ENCODE measurements at places on chromosomes 7 and 10.

DNA sequence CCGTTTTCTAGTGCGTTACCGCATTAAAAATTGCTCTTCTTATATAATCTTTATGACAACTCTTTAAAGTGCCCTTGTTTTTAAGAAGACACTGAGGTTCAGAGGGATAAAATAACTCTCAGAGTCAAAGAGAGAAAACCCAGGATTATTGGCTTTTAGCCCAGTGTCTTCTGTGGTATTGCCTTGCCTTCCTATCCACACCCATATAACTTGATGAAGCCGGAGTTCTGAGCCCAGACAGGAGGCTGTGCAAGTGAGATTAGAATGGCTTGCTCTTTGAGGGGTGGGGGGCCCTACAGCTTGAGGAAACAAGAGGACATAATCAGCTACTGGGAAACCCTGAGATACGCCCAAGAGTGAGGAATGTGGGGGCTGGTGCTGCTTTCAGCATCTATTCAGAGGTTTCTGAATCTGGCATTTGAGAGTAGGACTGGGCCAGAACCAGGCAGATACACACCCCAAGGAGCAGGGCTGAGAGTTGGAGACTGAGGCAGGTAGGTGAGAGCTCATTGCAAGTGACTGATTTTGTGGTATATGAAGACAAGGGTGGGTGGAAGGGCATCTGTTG lies 2.3 kb downstream of the PRXL2A start:
- no peak for DNase-seq

DNA sequence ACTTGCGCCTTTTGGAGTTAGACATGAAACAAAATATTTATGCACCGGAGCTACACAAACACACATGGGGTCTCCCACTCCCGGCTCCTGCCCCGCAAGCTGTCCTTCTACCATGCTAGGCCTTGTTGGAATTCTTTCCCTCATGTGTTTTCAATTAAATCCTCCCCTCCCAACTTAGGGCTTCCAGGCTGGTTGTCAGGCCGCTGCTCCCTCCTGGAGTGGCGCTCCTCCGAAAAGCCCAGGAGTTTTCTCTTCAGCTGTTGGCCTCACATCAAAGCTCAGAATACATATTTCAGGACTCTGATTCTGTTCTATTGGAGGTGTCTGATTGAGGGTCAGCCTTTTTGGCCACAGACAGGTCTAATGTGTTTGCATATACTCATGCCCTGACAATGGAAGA lies 113.3 kb downstream of the FANK1 start:
- no peak for DNase-seq

DNA sequence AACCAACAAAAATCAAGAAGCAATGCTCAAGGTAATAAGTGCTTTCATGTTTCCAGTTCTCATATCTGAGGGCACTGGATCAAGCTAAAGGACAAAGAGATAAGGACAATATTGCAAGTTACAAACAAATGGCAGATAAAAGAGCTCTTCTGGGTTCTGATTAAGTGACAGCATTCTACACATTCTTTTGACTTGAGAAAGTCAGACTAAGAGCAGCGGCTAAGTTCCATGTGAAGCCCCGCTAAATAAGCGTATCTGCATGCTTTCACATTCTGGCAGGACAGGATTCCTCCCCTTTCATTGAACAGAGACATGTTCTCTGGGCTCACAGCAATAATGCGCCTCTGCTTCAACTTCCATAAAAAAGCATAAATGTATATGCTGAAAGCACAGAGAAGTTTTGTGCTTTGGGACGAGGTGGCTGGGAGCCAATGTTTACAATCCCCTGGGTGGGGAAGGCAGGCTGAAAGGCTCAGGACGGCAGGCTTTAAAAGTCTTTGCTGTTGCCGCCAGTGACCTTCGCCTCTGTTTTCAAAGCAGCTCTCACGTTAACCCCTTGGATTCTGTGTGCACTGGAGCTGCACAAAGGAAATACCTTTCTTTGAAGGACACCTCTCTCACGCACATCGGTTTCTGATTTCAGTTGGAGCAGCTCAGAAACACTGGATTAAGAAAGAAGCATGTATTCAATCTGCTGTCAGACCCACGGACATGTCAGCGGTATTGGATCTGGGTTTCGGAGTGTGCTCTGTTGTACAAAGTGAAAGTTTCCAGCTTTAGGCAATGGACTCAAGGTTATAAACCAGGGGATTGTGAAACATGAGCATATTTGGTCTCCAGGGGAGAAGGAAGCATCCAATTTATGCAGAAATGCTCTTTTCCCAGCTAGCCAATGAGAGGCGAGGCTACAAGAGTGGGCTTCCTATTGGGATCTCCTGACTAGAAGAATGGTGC lies 105.4 kb upstream of the FAM133B start:
- DNase-seq: peak; percentile 76

DNA sequence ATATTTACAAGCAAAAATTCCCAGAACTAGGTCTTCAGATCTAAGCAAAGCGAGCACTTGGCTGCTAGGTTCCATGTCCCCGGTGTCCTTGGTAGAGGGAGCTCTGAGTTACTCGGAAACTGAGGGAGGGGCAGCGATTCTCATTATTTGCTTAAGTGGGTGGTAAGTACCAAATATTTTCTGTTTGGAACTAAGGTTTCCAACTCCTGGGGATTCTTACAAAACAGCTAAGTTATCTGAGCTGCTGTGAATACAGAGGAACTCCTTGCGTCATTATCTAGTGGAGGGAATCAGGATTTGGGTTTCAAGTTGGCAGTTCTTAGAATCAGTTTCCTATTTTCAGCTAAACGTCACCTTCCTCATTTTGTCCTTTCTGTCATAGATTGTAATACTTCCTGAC lies 76.8 kb upstream of the IKZF1 start:
- no peak for DNase-seq

- no peak for DNase-seq
Measured at GRCh38 chr7:19109000-19109946, 8.2 kb downstream of the TWIST1 start.

- no peak for DNase-seq
Measured at GRCh38 chr7:3089493-3089892, 45.8 kb upstream of the CARD11 start.

- DNase-seq: no peak
Measured at GRCh38 chr10:89252225-89252585, 630 bp upstream of the LIPA start.

DNA sequence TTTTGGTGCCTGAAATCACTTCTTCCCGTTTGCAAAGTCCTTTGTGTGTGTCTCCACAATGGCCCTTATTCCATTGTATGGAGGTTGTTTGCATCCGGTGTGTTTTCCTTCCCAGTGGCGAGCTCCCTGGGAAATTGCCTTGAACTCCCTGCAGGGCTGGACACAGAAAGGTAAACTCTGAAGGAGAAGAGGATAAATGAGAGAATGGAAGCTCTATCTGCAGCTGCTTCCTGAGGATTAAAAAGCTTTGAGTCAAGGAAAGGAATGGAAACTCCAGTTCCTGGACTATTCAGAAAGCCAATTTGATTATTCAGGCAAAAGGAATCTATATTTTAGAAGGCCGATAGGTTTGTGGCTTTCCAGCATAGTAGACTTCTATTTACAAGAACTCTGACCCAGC lies 4.4 kb upstream of the GRK5 start:
- peak; percentile 44 for DNase-seq

DNA sequence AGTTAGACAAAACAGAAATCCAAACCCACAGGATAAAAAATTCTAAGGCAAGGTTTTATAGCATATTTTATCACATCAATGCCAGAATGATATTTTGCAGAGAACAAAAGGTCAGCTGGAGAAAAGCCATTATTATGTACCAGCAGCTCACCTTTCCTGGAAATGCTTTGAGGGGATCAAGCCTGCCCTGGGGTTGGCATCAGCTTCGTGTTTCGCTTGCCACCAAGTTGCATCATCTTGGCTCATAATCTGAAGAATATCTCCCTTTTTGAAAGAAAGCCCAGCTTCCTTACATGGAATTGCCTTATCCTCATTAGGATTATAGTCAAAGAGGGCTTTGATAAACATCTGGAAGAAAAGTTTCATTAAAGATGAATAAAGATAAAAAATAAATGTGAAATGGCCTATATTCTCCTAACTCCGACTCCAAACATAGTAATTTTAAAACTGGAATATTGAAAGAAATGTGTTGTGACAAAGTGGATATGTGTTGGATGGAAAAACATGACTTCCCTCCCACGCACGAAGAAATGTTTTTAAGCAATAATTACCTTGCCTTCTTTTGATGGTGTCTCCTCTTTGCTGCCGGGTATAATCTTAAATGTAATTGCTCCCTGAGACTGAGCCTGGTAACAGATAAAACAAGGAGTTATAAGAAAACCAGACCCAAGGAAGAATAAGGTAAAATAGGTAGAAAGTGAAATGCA lies 121.3 kb upstream of the ODAD2 start:
- DNase-seq: no peak

DNA sequence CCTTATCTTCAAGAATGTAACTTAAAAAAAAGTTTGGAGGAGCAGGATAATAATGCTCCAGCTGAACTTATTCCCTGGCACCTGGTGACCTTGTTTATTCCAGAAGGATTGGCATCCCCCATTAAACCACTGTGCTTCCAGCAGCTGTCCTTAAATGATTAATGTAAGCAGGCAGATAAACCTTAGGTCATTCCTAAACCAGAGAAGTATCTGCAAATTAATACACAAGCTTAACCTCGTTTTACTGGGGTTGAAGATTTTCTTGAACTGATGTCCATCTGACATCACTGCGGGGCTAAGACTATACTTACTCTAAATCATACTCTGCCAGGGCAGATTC lies 116.1 kb upstream of the PALS2 start:
- no peak for DNase-seq

- DNase-seq: no peak
Measured at GRCh38 chr10:101493782-101494281, 94.2 kb downstream of the POLL start.

GRCh38 chr7:4828720-4829383 lies 33.0 kb downstream of the PAPOLB start:
- no peak for DNase-seq

GRCh38 chr10:16816171-16816570 lies 1.1 kb downstream of the RSU1 start:
- DNase-seq: peak; percentile 5

- DNase-seq: peak; percentile 69
Measured at GRCh38 chr10:5293691-5294550, 70.8 kb upstream of the UCN3 start.

- no peak for DNase-seq
Measured at GRCh38 chr7:29243910-29244655, 49.5 kb downstream of the CHN2 start.

GRCh38 chr7:112005205-112005775 lies 200.9 kb downstream of the DOCK4 start:
- DNase-seq: no peak

DNA sequence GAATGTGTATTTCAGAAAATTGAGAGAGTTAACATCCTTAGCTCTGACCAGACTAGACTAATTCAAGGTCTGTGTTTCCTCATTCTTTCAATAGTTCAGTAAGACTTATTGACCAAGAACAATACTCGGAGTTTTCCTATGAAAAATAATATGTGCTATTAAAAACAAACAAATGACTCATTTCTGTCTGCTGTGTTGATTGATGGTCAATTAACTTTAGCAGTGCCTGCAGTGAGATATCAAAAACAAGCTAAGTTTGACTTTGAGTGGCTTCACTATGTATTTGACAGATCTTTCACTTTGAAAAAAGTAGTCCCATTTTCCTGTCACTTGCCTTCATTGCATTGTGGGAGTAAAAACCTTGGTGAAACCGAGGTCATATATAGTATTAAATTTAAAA lies 91.0 kb downstream of the GNAT3 start:
- DNase-seq: no peak

DNA sequence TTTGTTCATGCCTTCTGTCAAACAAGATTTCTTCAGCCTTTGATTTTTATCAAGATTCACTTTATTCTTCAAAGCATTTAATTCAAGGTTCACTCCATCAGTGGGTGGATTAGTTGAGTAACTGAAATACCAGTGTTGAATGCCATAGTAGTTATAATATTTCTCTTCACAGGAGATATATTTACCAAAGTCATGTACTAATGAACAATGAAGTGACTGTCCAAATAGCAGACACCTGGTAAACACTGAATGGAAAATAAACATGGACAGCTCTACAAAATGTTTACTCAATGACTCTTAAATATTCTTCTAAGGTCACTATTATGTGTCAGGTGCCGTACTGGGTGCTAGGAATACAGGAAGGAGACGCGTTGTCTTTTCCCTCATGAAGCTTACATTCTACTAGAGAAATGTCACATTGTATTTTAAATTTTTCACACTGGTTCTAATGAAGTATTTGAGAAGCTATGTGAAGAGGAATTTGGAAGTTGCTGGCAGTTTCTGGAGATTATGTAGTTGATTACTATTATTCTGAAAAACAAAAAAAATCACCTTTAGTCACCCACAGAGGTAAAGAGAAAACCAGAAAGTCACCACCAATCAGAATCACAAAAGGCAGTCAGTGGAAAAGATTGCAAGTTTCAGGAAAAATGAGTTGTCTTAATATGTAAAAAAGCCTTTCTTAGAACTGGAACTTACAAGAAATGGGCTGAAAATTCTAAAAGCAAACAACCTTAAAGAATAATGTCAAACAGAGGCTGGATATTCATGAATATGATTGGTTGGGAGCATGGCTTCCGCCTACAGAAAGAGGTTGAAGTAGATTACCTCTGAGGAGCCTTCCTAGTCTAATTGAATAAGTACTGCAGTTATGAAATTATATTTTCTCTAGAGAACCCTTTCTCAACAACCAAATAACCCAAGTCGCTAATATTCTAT lies 84.5 kb downstream of the RTKN2 start:
- no peak for DNase-seq

Measured in GM03348 (cell line).